Activated T-cell treated with anti-CD3 and anti-CD28 coated beads, Interleukin-2, amount 50 U/mL, for 1 hour (primary cell): ENCODE measurements at places on chromosomes 5 and 9.

DNA sequence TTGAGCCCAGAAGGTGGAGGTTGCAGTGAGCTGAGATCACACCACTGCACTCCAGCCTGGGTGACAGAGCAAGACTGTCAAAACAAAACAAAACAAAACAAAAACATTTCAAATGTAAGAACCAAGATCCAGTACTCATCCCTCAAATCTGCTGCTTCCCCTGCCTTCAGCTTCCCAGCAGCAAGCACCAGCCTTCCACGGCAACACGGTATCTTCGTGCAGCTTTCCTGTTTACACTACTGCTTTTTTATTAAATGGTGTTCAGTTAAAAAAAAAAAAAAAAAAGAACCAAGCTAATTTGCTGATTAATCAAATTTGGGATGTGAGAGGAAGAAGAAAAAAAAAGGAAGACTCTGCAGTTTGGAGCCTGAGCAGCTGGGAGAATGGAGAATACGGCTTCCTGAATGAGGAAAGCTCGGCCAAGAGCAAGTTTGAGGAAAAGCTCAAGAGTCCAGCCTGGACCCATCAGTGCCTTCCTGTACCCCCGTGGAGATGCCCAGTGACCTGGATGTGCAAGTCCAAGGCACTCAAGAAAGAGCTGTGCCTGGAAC is 28.0 kb upstream of the SLC2A8 start:
- DNase-seq = no peak

DNA sequence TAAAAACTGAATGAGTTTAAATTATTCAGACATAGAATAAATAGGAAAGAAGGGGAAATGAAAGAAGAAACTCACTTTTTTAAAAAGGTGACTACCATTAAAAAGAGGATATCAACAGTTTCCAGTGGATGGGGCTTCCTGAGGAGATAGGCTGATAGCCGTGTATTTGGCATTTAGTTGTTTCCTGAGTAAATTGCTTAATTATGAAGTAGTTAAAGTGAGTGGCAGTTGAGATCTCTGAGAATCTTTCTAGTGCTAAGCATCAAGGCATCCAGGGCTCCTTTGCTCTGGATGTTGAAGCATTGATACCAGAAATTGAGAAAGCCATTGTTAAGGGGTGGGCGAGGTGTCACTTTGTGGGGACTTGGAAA is 2.7 kb downstream of the TNFAIP8 start:
- DNase-seq = no peak

GRCh38 chr5:15951550-15951949 is 228.0 kb downstream of the MARCHF11 start:
- DNase-seq = no peak

GRCh38 chr9:125649315-125649714 is 57.7 kb downstream of the MAPKAP1 start:
- no peak for DNase-seq

GRCh38 chr5:69525490-69525889 is 32.9 kb downstream of the OCLN start:
- DNase-seq = no peak

- DNase-seq = no peak
These were observed 39.1 kb upstream of the UGT3A2 start for GRCh38 chr5:36105819-36106218.

GRCh38 chr5:59779453-59779852 is 114.1 kb downstream of the PDE4D start:
- DNase-seq = no peak
